ENCODE measurements at places on chromosomes 3 and 15.
A peak's percentile ranks its signal among the peaks of the same experiment; 100 is the strongest.

DNA sequence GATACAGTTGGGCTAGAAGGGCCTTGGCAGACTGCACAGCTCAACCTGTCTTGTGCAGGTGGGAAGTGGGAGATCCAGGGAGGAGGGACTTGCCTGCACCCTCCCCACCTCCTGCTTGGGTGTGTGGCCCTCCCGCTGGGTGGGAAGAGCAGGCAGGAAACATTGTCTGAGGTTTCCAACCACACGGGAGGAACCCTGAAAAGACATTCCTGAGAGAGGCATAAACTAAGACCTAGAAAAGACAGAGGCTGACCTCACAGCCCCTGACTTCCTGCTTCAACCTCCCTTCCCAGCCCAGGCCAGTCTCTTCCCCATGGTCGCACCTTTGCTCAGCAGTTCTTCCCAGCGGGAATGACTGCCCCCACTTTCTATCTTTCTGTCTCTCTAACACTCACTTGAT is 46.3 kb upstream of the INSYN1 start:
- DNase-seq: no peak

- DNase-seq: no peak
Observed at GRCh38 chr15:63054281-63054683, 11.7 kb downstream of the TPM1 start.

DNA sequence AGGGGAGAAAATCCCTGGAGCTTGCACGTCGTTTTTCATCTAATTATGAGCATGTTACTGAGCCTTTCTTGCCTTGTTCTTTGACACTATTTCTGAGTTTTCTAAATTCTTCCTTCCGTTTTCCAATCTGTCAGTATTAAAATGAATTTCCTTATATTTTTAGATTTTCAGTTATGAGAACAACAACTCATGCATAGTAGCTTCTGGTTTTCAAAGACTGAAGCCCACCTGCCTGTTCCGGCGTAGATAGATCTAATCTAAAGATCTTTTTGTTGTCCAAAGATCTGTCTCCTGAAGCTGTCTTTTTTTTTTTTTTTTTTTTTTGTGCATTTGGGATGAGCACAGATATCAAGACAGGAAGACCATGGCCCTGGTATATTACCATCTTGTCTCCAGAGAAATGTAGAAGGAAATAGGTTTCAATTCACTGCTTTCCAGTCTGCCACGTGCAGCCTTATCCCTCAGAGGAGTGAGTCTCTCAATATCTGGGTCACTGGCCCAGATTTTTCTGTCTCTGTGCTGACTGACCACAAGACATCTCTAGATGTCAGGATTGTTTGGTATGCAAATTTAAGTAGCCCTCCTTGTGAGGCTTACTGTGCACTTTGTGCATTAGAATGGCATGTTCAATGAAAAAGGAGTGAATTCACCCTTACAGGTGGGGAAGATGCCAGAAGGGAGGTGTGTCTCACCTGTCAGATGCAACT is 222.3 kb upstream of the TMC3 start:
- DNase-seq: no peak

- DNase-seq: no peak
Observed at GRCh38 chr3:134663721-134664456, 13.1 kb upstream of the KY start.

DNA sequence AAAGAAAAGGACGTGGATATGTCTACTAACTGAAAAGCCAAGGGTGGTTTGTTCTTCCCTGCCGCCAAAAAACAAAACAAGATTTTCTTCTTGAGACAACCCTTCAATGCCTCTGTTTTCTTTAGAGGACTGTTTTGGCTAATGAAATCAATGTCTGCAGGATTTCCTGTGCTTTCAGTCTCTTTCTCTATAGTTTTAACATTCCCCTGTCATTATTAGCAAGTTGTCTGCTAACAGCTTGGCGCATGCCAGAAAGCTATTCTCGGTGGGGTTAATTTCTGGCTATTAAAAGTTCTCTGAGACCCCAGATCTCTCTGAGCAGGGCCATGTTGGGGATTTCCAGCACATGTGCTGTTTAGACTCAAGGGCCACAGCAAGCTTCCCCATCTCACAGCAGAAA is 56.7 kb downstream of the ITPR1 start:
- no peak for DNase-seq

DNA sequence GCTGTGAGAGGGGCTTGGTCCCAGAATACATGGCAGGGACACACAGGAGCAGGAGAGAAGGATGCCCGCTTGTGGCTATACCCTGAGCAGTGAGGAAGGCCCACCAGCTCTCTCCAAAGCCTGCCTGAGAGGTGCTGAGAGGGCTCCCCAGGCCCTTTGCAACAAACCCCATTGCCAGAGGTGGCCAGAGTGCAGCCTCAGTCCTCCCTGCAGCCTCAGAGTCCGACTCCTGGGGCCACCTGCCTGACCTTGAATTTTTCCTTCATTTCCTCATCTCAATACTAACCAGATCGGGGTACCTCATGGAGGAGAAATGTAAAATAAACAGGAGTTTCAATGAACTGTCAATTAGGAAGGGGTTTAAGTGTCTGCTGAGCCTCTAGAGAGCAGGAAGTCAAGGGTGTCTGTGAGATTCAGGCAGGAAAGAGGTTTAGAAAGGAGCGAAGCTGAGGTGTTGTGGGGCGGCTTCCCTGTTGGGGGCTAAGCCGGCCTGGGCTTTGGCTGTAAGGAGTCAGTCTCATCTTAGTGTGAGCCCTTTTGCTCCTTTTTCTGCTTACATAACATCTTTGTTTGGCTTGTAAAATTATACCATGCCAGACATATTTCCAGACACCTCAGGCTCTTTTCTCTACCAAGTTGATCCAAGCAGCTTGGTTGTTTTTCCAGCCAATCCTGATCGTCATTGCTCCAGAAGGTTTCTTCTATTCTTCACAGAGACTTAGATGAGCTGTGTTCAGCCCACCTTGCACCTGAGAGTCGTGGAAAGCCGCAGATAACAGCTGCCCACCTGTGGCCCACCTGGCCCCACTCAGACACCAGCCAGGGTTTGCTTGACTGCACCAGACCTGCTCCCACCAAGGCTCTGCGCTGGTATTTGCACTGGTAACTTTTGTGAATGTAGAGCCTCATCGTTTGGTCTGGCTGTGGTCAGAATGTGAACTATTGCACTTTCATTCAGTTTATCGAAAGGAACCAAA is 36.7 kb downstream of the CMTM7 start:
- DNase-seq: no peak

DNA sequence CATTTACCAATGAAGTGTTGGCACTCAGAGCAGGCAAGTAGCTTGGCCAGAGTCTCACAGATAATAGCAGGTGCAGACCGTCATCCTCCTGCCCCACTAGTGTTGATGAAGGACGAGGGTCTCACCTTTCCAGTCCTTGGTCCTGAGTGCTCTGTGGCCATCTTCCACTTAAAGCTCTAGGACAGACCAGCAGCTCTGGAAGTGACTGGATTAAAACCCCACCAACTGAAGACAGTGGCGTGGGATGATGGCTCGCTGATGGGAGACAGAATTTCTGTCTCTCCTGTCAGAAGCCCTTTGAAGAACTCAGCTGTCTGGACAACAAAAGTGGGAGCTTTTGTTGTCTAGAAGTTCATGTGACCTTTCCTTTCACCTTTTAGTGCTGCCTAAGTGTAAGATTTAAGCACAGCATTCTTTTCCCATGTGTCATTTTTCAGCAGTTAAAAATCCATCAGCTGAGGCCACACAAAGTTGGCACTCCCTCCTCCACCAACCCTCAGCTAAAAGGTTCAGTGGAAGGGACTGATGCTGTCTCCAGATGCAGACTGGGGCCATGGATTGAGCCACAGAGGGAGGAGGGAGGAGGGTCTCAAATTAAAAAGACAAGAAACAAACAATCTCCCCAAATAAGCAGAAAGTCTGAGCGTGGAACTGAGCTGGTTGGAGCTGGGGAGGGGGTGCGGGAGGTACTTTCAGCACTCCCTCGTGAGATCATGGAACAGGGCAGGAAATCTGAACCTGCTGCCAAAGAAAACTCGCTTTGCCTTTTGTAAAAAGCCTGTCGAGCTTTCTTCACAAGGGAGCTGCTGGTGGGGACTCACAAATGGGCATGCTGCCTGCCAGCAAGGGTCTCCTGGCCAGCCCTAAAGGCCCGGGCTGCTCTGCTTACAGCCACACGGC is 148.5 kb upstream of the CTDSPL start:
- DNase-seq: no peak

- peak; percentile 81 for DNase-seq
Observed at GRCh38 chr3:177345049-177345972, 148.0 kb upstream of the TBL1XR1 start.

- peak; percentile 77 for DNase-seq
Observed at GRCh38 chr15:65303687-65304380, 643 bp upstream of the RNU5B-1 start.

GRCh38 chr3:194667363-194667762 is 4.6 kb downstream of the LSG1 start:
- no peak for DNase-seq
